ENCODE measurements at places on chromosomes 11 and 22.

DNA sequence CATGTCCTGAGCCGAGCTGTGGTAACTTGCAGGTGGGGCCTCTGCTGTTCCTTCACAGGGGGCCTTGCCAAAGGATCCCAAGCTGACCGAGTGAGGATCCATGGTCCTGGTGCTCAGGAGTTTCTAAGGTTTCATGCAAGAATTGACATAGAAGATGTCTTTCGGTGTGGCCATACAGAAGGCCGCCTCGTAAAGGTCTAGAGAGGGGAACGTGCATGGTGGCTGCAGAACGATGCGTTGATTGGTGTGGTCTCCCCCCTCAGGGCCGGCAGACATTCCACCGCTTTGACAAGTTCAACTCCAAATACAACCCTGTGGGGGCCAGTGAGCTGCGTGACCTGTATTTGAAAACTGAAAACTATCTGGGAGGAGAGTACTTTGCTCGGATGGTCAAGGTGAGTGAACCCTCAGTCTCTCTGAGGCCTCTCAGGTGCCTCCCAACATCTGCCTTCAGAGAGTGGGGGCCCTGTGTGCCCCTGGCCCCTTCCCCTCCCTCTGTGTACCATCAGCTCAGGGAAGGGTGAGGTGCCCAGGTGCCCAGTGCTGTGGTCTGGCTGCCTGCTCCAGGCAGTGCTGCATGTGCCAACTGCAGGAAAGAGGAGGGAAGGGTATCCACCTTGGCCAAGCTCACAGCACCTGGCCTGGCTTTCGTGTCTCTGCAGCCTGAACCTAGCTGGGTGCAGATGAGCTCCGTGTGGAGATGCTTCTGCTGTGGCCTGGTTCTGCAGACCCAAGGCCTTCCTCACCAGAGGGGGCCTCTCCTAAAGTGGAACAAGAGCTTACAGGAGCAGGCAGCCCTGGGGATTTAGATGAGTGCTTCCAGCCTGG lies 39.8 kb downstream of the AMPD3 start:
- no peak for DNase-seq

- DNase-seq: no peak
Measured at GRCh38 chr11:119389611-119390254, 8.2 kb upstream of the USP2 start.

- peak; percentile 3 for DNase-seq
Measured at GRCh38 chr11:30143098-30143705, 87.6 kb upstream of the FSHB start.

DNA sequence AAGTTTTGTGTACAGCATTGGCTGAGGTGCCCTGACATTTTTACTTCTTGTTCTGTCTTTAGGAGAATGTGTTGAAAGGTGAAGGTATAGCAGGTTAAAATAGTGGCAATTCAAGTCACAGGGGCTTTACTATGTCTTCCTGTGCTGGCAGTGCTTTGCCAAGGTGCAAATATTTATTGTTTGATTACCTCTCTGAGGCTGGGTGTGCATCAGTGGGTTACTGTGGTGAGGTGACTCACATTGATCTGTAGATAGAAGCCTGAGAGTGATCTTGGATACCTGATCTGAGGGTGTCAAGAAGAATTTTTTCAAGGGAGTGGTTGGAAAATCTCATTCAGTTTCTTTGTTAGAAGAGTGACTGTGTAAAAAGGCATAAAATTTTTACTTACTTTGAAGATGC lies 90.0 kb downstream of the ARHGAP42 start:
- DNase-seq: no peak

DNA sequence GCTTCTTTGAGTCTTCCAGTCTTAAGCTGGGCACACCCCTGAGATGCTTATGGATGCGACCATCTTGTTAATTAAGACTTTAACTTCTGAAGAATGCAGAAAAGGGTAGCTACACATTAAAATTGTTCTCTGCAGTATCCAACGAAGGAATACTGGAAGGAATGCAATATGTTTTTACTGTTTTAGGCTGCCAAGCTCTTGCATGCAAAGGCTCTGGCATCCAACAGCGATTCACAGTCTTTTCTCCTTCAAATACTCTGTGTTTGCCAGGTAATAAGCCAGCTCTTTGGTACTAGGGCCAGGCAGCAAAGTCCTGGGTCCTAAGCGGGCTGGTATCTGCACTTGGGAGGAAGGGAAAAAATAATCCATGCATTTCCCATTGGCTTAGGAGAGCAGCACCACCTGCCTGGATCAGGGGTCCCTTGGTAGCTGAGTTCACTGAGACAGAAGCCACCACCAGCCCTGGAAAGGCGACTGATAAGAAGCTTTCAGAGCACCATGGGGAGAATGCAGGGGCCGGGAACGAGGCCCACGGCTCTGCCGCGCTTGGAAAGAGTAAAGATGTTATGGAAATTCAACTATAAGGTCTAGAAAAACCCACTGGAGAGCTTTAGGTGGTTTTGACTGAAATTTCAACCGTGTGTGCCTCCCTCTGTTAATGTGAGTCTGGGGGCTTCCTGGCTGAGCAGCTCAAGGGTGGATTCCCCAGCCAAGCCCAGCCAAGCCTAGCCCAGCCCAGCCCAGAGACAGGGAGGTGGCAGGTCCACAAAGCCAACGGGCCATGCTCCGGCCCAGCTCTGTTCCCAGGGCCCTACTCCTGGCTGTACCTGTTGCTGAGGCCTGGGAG lies 67.0 kb upstream of the CCND1 start:
- DNase-seq: no peak

DNA sequence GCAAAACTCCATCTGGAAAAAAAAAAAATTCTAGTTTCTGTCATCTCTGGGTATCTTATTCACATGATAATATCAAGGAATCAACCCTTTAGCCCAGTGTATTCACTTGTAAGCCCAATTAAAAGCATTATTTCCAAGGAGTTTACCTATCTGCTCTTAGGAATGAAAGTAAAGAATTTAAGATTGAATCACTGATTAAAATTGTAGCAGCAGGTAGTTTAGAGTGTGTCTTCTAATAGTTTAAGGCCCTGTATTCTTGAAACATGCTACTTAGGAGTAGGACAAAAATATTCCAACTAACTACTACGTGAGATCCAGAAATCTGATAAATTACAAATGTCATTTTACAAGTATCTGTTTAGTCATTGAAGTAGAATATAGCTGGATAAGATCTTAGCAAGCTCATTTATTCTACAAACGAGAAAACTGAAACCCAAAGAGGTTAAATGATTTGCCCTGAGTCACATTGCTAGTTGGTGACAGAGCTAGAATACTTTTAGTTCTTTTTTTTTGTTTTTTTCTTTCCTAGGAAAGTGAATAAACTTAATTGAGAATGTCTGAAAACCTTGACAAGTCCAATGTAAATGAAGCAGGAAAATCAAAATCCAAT lies 4.0 kb downstream of the TCP11L1 start:
- no peak for DNase-seq

DNA sequence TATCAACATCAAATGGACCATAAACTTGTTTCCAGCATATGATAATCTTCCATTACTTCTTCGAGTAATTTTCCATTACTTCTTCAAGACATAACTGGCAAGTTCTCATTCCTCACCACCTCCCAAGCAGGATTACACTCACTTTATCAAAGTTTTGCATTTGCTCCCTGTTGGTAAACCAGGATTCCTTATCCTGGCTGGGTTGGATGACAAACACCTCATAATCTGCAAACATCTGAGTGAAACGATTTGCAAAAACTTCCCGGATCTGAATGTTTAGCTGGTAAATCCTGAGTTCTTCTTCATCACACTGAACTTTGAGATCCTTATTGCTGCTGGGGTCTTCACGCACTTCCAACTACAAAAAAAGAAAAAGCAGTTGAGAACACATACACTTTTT lies 86.4 kb downstream of the DENND5A start:
- no peak for DNase-seq

DNA sequence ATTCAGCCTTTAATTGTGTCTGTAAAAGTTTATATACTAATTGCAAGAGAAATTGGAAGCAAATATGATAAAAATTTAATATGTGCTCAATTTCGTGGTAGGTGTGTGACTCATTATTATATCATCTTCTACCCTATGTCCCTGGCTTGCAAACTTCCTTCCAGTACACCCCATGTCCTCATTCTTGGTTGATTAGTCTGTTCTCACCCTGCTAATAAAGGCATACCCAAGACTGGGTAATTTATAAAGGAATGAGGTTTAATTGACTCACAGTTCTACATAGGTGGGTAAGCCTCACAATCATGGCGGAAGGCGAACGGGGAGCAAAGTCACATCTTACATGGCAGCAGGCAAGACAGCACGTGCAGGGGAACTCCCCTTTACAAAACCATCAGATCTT lies 11.9 kb downstream of the MRGPRX3 start:
- no peak for DNase-seq

GRCh38 chr11:78731027-78731426 lies 156.4 kb upstream of the NARS2 start:
- DNase-seq: no peak

DNA sequence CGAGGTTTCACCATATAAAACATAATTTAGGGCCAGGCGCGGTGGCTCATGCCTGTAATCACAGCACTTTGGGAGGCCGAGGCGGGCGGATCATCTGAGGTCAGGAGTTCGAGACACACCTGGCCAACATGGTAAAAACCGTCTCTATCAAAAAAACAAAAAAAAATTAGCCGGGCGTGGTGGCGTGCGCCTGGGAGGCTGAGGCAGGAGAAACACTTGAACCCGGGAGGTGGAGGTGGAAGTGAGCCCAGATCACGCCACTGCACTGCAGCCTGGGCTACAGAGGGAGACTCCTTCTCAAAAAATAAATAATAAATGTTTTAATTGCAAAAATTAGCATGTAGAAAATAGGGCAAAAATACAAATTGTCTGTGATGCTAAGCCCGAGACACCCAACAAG lies 993 bp upstream of the SFI1 start:
- no peak for DNase-seq

- DNase-seq: no peak
Measured at GRCh38 chr11:35083431-35084238, 55.3 kb upstream of the CD44 start.

DNA sequence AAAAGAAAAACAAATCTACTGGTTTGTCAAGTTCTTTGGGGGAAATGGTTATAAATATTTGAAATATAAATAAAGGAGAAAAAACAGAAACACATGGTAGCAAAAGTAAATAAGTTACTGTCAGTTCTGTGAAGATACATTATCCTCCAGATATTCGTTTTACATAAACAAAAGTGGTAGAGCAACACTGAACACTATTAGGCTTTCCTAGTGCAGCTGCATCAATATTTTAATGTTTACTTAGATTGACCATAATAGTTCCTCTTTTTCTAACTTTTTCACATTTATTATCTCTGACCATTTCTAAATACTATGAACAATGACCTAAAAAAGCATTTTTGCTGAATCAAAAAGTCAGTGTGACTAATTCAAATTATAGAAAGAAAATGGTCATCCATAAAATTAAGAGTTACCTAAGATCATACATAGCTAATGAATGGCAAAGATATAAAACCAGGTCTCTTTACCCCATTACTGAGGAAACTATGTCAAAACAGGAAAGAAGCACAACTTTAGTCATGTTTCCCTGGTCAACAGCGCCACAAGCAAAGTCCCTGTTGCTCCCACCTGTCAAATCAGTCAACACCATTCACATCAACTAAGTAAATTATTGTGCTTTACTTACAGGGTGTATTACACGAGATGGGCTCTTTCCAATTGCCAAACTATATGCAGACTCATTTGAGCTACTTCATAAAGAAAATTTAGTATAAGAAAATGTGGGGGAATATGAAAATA lies 38.5 kb downstream of the SBF2 start:
- DNase-seq: no peak

- no peak for DNase-seq
Measured at GRCh38 chr11:123235656-123236261, 40.7 kb upstream of the CLMP start.

DNA sequence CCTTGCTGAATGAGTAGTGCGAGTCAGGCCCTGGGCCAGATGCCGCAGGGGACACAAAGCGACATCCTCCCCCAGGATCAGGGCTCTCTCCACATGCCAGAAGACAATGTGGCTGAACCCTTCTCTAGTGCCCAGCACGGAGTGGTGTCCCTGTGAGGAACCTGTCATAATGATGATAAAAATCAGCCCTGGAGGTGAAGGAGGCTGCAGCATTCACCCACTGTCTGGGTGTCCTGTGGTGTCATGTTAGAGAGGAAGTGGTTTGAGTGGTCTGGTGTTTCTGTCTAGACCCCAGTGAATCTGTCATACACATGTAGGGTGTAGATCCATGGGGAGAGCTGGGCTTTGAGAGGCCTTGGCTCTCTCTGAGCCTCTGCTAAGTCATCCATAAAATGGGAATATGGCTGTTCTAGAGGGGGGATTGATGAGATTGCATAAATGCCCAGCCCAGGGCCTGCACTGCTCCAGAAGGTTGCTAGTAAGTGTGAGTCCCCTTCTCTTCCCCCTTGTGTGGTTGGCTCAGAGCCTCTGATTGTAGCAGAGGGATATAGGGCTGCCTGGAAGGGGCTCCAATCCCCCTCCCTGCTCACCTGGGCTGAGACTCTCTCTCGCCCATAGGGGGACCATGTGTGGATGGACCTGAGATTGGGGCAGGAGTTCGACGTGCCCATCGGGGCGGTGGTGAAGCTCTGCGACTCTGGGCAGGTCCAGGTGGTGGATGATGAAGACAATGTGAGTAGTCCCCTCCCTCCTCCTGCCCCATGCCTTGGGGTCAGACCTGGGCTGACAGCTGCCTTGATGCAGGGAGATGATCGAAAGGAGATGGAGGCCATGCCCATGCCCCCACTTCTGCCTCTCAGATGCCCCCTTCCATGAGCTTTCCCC lies 14.3 kb downstream of the MYO7A start:
- no peak for DNase-seq

DNA sequence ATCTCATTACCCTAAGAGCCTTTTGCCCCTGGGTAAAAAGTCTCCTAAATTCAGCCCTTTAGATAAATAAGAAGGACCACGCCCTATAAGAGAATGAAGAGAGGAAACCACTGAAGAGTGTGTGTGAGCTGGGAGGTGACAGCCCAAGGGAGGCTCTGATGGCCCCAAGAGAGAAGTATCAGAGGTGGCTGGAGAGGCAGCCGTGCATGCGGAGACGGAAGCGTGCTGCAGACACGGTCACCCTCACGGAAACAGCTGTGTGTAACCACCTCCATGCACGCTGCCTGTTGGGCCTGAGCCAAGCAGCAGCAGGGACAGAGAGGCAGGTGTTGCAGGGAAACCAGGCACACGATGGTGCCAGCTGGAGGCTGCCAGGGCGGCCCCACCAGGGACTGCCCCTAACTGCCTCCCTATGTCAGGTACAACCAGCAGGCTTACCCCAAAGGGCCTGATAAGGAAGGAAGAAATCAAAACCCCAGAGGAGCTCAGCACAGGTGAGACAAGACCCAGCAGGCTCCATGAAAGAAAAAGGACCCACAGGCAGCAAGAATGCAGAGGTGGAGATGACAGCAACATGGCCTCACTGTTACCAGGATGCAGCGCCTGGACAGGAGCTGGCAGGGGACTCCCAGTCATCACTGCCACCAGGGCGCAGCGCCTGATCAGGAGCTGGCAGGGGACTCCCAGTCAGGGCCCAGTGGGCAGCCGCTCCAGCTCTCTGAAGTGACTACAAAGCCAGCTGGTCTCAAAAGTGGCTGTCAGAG lies 7.8 kb downstream of the LARGE2 start:
- peak; percentile 29 for DNase-seq

GRCh38 chr22:23079240-23079768 lies 9.0 kb downstream of the GNAZ start:
- DNase-seq: no peak

Measured in NCI-H1694 treated with DMSO at 0.1 percent for 48 hours (cell line).